SW 1271 (cell line): ENCODE measurements at places on chromosomes 1 and 21.

- DNase-seq = no peak
Measured at GRCh38 chr1:41618066-41618825, 133.8 kb upstream of the EDN2 start.

DNA sequence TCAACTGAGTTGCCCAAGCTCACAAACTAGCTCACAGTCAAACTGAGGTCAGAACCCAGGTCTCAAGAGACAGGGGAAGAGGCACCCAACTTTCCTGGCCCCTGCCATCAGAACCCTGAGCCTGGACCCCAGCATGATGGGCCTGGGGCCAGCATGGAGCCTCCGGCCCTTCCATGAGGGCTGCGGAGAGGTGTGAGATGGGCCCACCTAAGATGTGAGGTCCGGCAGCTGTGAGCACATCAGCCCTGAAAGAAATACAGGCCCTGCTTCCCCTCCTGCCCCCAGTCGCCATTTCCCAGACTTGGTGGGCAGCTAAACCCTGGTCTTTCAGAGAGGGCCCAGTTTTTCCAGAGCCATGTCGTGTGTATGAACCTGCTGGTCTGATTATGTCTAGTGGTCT, 30.6 kb downstream of the QSOX1 start:
- no peak for DNase-seq

- peak; percentile 9 for DNase-seq
Measured at GRCh38 chr1:181086926-181087325, 1.6 kb upstream of the IER5 start.

- DNase-seq = no peak
Measured at GRCh38 chr1:233843525-233844204, 60.8 kb upstream of the SLC35F3 start.

DNA sequence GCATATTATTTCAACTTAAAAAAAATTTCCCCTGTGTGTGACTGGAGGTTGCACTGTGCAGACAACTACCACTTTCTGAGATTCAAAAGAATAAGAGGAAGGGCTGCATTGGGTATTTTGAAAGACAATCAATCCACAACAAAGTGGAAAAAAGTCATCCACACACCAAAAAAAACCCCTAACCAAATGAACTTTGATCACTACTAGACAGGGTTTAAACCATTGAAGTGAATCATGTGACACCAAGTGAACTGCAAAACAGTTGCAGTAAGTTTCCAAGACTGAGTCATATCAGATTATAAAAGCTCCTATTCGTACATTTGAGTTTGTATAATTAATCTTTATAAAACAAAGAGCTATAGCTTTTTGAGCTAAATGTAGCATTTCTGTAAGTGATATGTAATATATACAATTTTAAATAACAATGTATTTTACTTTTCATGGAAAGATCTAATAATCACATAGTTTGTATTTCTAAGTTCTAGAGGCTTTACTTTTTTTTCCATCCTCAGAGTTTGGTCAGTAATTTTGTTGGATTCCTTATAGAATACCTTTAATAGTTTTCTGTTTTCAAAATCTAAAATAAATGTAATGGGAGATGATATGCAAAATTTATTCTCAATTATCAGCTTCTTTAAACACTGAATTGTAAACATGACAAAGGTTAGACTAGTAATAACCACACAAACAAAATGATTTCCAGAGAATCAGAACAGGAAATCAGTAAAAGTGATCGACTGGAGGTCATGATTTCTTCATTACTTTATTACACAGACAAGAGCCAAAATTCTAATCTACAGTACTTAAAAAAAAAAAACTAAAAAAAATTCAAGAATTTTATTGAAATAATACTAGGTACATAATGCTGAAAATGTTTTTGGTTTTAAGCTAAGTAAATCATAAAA, 50.5 kb upstream of the GFI1 start:
- DNase-seq = no peak

DNA sequence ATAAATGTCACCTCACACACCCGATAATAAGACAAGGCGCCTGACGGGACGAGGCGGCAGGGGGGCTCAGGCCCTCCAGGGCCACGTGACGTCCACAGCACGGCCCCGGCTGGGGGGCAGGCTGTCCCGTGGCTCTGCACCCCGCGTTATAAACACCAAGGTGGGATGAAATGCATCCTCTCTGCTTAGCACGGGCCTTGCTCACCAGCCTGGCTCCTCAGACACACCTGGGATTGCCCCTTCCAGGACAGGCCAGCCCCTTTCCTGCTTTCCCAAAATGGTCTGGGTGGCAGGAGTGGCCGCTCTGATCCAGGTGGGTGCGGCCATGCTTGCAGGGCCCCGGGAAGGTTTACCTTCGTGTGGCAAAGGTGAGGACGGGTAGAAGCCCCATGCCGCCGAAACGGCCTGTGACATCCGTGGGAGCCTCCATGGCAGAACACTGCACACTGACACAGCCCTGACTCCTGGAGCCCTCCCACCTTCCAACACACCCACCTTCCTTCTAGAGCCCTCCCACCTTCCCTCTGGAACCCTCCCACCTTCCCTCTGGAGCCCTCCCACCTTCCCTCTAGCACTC, 35.9 kb downstream of the SLC19A1 start:
- DNase-seq = no peak

DNA sequence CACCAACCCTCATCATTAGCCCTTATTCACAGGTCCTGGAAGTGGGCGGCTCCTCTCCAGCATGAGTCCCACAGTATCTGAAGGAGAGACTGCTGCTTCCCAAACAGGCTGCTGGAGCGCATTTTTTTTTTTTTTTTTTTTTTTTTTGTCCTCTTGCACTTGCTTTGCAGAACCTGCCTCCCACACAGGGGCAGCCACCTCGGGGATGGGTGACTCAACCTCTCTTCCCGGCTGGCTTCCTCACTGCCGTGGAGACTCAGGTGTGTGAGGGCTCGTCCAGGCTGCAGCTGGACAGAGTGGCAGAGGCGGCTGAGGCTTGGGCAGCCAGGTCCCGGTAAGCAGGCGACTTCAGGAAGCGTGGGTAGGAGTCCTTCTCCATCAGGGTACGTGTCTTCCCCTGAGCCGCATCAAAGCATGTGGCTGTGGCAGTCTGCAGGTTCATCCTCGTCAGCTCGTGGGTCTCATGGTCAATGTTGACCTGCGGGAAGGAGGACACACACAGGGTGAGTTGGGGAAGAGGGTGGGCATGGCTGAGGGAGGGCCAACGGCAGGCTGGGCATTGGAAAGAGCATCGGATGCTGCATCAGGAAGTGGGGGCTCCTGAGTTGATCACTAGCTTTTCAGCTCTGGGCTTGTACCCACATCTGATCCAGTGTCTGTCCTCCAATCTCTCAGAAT, 4.0 kb downstream of the RGS16 start:
- no peak for DNase-seq

DNA sequence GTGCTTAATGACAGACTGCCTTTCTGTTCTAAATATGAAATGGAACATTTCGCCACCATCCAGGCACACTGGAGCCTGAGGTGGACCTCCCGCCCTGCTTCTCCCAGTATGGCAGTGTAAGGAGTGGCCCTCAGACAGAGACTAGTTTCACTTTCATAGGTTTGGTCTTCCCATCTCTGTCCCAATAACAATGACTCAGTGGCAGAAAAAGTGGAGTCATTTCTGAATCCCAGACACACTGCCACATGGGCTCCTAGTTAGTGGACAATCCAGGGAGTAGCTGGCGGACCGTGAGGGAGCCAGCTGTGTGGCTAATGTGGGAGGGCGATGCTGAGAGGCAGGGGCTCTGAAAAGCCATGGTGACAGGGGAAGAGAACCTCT, 95.6 kb upstream of the TSPAN2 start:
- DNase-seq = no peak

DNA sequence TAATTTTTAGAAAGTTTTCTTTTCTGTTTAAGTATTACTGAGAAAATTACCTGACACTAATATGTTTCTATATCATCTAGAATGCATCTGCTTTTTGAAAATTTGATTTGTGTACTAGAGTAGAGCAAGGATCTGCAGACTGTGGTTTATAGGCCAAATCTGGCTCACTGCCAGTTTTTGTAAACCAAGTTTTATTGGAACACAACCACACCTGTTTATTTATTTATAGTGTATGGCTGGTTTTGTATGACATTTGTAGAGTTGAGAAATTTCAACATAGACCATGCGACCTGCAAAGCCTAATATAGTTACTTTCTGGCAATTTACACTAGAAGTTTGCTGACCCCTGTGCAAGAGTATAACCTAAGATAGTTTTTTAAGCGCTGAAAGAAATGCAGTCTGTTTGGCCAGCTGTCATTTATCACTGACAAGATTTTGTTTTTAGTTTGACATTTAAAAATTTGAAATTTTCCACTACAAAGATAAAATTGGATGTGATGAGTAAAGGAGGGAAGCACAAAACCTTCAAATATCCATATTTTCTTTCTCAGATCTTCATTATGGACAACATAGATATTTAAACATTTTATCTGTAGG, 36.1 kb upstream of the CACYBP start:
- no peak for DNase-seq

- no peak for DNase-seq
Measured at GRCh38 chr1:213605732-213606131, 382.0 kb upstream of the PROX1 start.

- DNase-seq = no peak
Measured at GRCh38 chr1:73676186-73676585, 521.8 kb downstream of the LRRIQ3 start.

GRCh38 chr1:54833121-54833520, 32.0 kb upstream of the TTC22 start:
- no peak for DNase-seq

- peak; percentile 71 for DNase-seq
Measured at GRCh38 chr1:36187800-36188593, 32.0 kb downstream of the MAP7D1 start.

- DNase-seq = no peak
Measured at GRCh38 chr1:214199585-214199984, 81.4 kb upstream of the SMYD2 start.

GRCh38 chr1:35509558-35509957, 47.6 kb downstream of the KIAA0319L start:
- no peak for DNase-seq

- DNase-seq = no peak
Measured at GRCh38 chr1:12009318-12009947, 9.9 kb upstream of the MIIP start.

DNA sequence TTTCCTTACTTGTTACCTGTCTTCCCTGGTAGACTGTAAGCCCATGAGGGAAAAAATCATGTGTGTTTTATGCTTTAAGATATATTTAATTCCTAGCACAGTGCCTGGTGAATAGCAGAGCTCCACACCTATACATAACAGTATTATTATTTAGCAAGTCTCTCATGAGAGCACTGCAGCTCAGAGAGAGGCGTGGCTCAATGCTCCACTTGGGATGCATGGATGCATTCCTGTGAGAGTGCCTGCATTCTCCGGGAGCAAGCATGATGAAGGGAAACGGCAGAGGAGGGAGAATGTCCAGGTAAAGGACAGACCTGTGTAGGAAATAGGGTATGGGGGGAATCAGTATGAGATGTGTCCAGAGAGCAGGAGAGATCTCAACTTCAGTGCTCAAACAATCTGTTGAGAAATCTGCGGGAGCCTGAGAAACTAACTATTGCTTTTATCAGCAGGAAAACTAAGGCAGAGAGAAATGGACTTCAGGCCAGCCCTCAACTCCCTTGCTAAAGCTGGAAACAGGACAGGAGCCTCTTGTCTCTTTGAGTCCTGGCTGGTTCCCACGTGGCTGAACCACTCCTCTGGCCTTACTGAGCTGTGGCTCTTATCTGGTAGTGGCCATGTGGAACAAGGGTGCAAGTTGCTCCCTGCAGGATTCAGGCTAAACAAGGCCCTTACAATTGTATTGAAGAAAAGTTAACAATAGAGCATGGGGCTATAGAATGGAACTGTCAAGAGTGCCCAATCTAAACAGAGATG, 113.1 kb downstream of the KCNN3 start:
- DNase-seq = no peak

GRCh38 chr1:7641587-7642417, 129.3 kb upstream of the VAMP3 start:
- no peak for DNase-seq

DNA sequence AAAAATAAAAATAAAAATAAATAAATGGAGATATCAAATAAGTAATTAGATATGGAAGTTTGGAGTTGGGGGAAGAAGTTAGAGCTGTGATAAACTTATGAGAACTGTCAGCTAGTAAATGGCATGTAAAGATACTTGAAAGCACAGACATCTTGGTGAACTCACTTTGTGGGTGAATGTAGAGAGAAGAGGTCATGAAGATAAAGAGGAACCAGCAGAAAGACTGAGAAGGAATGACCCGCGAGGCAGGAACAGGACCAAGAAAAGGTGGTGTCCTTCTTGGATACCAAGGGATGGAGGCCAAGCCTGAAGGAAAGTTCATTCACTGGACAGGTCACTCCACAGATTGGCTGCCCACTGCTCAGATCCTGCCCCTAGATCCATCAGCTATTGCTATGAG, 4.7 kb upstream of the CAPZB start:
- no peak for DNase-seq
